ENCODE measurements at places on chromosomes 7 and 10.

GRCh38 chr7:64908358-64908757 lies 5.3 kb downstream of the ZNF273 start:
- no peak for DNase-seq

DNA sequence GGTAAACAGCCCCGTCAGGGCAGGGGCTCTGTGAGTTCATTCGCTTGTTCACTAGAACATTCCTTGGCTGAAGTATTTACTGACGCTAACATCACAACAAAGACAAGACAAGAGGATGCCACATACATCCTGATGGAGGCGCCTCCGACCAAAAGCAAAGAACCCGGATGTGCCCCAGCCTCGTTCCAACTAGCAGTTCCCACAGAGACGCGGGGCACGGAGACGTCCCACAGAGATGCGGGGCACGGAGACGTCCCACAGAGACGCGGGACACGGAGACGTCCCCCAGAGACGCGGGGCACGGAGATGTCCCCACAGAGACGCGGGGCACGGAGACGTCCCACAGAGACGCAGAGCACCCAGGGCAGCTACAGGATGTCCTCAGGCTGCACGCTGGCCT lies 35.4 kb upstream of the CFAP46 start:
- DNase-seq, result no peak

GRCh38 chr7:78139335-78139734 lies 340.8 kb downstream of the PHTF2 start:
- no peak for DNase-seq

- no peak for DNase-seq
These were observed 127.6 kb upstream of the RHOBTB1 start for GRCh38 chr10:61071580-61071979.

DNA sequence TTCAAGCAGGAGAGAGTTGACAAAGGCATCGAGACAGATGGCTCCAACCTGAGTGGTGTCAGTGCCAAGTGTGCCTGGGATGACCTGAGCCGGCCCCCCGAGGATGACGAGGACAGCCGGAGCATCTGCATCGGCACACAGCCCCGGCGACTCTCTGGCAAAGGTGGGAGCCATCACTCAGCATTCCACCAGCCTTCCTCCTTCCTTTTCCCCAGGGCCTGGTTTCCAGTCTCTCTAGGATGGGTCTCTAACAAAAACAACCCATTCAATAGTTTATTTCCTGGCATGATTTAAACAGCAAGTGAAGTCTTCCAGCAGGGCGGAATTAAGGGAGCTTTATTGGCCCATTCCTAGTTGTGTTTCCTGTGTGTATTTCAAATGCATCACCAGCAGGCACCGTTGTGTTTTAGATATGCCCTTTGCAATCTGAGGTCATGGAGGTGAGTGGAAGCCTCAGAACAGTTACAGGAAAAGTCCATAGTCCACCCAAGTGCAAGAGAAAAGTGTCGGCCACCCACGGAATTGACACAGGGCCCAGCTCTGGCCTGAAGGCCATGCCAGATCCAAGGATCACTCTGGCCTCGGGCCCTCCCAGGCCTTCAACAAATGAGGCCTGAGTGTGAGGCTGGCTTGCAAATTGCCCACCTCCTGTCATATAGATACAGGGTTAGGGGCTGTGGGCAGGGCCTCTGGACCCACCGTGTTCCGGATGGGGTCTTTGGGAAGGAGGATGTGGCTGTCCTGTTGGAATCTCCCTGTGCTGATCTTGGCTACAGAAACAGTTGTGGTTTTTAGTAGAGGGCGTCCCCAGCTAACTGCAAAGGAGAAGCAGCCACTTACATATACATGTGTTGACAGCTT lies 46.9 kb upstream of the TRIM8 start:
- DNase-seq, result no peak

DNA sequence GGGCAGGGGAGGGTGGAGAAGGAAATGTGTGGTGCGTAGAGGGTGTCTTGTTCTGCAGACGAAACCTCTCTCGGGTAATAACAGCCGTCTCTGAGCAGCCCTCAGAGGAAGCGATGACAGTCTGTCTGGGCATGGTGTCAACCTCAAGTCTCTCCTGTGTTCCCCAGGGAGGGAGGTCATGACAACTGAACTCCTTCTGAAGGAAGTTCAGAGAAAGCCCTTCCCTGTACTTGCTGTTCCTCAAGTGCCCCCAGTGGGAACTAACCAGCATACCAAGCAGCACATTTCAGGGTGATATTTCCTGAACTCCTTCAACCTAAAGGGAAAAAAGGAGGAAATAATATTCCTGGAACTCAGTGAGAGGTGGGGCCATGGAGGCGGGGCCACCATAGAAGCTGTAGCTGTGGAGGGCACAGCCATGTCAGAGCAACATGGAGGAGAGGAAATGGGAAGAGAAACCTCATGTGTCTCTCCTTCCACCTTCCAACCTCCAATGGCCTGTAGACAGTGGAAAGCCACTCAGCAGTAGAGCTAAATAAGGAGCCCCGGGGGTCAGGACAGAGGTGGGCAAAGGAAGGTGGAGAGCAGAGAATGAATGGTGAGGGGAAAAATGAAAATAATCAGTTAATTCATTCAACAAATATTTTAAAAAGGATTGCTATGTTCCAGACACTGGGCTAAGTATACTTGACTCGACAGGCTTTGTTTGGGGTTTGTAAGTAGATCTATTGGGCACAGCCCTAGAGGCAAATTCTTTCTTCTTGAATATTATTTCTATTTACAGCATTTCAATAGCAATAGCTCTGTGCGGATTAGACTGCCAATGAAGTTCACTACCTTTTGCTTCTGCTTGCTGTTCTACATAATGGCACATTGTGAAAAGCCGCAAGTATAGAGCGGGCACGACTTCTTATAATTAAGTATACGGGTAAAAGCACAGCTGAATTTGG lies 61.0 kb upstream of the AOAH start:
- DNase-seq, result peak; percentile 47

DNA sequence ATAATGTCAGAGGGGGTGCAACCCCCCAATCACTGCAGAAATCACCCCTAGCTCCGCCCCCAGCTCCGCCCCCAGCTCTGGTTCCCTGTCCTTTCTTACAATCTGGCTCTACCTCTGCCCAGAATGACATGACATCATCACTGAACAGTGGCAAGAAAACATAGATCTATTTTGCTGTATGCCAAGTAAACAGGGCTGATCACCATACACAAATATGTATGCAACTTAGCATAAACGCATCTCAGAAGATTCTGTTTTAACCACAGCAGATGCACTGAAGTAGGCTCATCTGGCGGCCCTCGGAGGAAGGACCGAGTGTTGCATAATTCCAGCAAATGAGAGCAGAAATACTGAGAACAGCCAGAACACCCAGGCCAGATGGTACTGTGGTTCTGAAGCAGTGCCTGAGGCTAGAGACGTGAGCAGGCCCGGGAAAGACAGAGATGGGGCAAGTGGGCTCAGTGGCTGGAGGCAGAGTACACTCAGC lies 293.3 kb upstream of the KLF14 start:
- no peak for DNase-seq

GRCh38 chr10:114367351-114368056 lies 36.8 kb downstream of the AFAP1L2 start:
- no peak for DNase-seq

DNA sequence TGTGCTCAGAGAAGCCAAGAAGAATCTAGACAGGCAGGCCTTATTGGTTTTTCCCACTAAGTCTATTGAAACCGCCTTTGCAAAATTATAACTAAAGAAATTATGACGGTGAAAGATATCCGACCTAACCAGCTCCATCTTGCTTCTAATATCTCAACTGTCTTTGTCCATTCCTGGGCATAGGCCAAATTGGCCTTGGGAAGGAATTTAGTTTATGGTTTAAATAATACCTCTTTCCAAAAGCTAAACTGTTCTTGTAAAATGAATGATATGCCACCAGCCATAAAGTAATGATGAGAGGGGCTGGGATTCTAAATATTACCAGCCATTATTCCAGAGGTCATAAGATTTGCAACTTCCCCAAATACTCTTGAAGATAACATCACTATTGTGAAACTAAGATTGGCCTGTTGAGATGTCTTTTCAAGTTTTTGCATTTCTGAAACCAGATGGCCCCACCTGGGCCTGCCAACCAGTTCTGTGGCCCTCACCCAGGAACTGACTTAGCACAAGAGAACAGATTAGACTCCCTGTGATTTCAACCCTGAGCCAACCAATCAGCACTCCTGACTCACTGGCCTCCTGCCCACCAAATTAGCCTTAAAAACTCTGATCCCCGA lies 41.2 kb upstream of the SLC35G1 start:
- no peak for DNase-seq

DNA sequence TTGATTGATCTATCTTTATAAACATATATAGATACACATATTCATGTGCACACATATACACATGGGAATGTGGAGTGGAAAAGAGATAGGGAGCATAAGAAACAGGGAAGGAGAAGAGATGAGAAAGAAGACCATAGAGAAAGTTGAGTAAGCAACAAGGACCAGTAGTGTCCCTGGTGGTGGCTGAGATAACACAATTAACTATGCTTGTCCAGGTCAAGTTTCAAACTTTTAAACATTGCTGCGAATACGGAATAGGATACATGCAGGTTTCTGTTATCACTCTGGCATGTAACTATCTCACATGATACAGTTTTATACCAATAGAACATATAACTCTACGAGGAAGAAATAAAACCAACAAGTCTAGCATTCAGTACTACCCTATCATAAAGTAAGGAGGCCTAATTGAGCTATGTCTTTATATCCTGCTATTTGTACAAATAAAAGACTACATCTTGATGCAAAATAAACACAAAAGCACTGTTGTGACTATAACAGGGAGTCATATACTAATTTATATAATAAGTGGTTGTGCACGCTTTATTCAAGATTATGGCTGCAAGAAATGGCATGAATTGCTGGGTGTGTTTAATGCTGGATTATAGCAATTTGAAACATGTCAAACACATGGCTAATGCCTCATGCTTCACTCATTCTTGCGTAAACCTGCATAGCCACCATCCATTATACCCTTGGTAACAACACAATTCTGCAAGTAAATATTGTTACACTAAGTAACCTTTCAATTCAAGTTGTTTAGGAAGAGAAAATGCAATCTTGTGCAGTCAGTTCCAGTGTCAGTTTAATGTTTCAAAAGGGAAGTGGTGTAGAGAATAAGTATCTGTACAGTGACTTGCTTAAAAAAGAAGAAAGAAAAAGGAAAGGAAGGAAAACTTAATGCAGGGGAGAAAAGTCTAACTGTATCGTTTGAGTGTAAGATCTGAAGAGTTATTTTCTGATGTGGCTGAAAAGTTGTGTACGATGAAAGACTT lies 8.2 kb downstream of the FOXP2 start:
- DNase-seq, result no peak

DNA sequence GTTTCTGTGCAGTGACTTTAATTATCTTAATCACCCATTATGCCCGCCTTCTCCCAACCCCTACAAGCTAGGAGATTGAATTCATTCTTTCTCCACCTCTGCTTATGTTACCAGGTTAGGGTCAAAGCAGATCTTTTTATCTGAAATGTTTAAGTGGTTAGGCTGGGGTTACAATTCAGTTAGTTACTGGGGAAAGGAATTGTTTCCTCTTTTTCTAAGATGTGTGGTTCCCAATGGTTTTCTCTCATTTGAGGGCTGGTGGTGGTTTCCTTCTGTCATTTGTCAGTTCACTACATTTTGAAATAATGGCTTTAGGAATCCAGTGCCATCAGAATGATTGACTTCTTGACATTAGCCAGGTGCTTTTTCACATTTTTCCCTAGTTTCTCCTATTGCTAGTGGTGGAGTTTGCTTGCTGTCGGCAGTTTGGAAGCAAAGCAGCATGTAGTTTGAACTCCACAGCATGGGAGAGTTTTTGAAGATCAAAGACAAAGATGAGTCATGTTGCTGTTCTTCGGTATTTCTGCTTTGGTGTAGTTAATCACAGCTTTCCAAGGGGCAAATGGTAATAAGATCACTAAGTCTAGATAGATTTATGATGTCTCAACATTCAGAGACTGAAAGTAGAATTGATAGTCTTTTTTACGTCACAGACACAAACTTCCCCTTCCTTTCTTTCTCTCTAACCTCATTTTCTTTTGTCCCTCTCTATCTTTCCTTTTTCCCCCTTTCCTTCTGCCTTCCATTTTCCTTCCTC lies 168.2 kb downstream of the SND1 start:
- no peak for DNase-seq

DNA sequence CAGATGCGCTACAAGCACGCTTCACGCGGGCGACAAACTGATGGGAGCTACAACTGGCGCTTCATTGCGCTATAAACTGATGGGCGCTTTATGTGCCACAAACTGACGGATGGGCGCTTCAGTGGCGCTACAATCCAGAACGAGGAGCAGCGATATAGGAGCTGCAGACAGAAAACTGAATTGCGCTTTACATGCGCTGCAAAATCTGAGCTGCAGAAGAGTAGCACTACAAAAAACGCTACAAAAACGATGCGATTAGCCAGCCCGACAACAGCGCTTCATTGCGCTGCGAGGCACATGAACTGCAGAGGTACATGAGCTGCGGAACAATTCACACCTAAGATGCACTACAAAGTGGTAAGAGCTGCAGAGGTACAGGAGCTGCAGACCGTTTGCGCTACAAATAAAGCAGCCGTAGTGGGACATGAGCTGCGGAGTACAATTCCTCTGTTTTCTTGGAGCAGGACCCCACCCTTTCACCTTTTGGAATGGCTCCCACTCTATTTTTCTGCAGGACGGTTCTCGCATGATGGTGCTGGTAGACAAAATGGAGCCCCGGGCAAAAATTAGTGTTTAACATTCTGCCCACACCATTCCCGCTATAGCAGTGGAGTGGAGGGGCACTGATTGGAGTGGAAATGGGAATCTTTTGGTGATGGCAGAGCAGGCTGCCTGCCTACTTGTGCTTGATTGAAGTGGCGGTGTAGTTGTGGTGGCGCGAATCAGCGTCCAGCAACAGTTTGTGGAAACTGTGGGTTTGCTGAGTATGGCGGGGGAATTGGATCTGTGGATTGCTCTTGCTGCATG lies 1.2 kb upstream of the SGCE start:
- DNase-seq, result no peak

- peak; percentile 77 for DNase-seq
These were observed at the start of gene INTS15 for GRCh38 chr7:6589829-6590644. TSS of gene INTS15 (plus strand) at chr7:6590021. CDS start at chr7:6590284, 263 bp downstream.

DNA sequence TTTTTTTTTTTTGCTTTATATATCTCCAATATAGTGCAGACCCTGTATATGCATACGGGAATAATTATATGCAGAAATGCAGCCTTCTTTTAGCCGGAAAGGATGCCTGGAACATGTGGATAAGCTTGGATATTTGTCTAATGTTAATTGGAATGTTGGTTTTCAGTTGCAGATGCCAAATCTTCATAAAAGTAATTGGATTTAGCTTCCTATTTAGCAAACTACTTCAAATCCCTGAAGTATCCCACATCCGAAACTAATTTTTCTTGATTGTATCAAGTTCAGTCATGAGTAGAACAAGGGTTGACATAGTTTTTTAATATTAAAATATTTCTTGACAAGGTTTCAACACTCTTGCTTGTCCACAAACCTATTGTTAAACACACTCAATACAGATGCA lies 281.7 kb downstream of the BBS9 start:
- no peak for DNase-seq

DNA sequence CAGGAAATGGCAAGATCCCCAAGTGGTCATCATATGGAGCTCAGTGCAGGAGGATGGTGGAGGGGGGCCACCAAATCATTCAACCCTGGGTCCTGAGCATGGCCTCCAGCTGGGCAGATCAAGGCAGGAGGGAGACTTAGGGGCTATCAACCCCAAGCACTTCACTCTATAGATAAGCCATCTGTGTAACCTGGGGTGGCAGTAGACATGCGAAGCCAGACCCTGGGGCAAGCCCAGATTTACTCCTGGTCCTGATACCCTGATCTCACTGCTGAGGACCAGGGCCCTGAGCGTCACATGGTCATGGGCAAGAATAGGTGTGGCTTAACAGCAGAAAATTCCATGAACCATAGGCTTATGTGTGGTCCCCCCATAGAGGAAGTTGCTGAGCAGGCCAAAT lies 173.0 kb upstream of the ADCY1 start:
- no peak for DNase-seq
